ENCODE measurements at places on chromosomes 12 and 14.

- DNase-seq = no peak
Observed at GRCh38 chr12:47794679-47795078, 21.6 kb downstream of the SLC48A1 start.

DNA sequence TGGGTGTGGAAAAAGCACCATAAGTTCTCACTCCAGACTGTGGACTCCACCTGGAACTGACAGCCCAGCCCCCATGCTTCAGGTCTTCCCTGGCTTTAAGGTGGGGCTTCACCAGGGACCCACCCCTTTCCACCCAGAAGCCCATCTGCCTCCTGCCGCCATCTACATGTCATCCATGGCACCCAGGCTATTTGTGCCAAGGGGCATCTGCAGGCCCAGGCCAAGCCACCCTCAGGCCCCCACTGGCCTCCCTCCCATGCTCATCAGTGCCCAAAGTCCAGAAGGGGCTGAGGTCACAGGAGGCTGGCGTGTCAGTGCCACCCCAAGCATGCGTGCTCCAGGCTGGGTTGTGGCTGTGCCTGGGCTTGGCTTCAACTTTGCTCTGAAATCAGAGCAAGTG lies 212.2 kb upstream of the DIO3 start:
- DNase-seq = no peak

- no peak for DNase-seq
Observed at GRCh38 chr14:104734991-104735779, 11.2 kb downstream of the ADSS1 start.

DNA sequence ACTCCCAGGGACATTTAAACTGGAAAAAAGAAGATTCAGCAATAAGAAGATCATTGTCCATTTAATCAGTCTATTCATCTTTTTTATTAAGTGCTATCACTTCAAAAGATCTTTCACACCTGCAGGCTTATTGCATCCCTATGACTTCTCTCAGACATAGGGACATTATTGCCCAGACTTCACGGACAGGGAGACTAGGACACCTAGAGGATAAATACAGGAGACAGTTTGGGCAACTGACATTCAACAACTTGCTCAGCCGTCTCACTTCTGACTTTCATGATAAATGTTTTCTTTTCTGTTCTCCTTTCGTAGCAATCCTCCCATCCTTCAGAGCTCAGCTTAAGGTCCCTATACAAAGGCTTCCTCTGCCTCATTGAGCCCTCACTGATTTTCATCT lies 84.3 kb downstream of the TMEM30B start:
- no peak for DNase-seq

DNA sequence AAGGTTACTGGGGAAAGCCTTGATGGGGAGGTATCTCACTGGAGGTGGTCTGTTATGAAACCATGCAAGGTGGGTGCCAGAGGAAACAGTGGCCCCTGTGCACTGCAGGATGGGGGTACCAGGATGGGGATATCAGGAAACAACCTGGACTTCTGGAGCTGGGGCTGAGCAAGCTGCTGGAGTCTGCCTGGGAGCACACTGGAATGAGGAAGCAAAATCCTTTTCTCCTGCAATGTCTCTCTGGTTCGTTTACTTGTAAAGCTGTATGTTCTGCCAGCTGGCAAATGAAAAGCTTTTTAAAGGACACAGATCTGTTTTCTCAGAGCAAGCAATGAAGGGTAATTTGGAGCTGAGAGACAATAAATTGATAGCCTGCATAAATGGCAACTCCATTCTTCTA lies 23.2 kb upstream of the SERPINA1 start:
- no peak for DNase-seq

DNA sequence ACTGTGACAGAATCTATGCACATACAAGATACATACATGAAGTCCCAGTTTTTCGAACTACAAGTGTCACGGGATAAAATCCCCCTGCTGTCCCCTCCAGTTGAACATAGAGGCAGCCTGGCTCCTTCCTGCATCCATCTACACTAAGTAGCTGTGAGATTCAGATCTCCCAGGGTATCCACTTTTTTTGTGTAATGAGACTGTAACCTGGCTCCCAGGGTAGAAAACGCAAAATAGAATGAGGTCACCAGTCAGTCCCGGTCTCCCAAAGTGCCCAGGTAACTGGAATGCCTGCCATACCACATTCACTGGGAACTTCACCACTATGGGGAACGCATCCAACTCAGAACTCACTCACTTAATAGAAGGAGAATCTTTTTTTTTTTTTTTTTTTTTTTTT lies 67.8 kb downstream of the TMCC3 start:
- DNase-seq = no peak

DNA sequence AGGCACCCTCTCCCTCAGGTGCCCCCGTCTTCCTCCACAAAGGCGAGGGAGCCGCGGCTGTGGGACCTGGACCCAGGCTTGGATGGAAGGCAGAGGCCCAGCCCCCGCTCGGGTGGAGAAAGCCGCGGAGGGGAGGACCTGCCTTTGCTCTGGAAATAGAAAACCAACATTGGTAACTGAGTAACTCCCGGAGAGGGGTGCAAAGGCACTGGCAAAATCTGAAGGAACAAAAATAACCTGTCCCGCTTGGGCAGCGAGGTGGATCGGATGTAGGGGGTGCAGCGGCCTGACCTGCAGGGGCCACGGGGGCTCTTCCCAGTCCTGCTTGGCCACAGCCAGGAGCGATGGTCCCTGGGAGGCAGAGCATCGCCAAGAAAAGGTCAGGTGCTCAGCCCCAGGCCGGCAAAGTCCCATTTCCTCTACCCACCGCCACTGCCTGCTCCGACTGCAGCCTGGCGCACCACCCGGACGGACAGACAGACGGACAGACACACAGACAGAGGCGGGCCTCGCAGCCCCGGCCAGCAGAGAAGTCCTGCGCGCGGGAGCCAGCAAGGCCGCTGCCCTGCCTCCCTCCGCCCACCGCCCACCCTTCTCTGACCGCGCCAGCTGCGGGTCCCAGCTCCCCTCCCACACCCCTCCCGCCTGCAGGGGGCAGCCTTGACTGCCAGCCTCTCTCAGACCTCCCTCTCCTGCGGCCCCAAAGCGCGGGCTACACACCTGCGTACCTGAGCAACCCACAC lies 21.4 kb upstream of the TMEM106C start:
- no peak for DNase-seq

GRCh38 chr12:132027636-132028035 lies 77.9 kb downstream of the EP400 start:
- DNase-seq = no peak

DNA sequence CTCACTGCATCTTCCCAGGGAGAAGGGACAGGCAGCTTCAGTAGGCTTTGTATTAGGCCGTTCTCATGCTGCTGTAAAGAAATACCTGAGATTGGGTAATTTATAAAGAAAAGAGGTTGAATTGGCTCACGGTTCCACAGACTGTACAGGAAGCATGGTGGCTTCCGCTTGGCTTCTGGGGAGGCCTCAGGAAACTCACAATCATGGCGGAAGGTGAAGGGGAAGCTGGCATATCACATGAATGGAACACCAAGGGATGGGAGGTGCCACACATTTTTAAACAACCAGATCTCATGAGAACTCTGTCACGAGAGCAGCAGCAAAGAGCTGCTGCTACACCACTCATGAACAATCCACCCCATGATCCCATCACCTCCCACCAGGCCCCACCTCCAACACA lies 182.2 kb upstream of the SFSWAP start:
- DNase-seq = no peak

GRCh38 chr12:127964717-127965116 lies 302.3 kb upstream of the TMEM132C start:
- DNase-seq = no peak

DNA sequence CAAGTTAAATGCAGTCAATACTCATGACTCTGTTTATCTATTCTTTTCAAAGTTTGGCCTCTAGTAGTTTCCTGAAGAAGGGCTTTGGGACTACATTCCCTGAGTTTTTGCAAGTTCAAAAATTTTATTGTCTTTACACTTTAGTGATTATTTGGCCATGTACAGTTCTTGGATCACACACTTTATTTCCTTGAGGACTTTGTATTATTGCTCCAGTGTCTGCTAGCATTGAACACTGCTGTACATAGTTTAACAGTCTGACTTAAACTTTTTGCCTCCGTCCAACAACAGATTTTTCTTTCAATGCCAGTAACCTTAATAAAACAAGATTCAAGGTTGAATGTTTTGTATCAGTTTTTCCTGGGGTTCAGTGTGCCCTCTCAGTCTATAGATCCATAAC lies 132.3 kb downstream of the DERA start:
- DNase-seq = no peak

- DNase-seq = no peak
Observed at GRCh38 chr14:61315313-61315712, 6.1 kb upstream of the PRKCH start.

DNA sequence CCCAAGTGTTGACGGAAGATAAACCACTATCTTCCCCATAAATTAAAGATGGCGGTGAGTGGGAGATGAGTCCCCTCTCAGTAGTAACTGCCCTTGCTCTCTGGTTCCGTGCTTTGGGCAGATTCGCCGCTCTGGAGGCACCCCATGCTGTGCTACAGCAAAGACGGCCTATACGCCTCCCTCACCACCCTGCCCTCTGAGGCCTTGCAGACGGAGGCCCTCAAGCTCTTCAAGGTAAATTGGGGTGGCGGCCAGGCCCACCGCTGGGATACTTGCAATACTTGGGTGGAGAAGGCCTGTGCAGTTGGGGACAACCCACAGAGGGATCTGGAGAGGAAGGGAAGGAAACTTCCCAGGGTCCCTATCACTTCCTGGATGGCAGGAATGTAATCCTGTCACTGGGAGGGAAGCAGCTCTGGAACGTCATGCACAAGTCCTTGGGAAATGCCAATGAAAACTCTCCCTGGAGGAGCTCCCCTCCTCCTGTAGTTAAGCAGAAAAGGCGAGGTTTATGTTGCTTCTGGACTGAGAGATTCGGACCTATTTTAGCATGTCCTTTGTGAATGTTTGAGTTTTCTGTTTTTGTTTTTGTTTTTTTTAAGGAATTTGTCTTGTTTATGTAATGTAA lies 22.8 kb downstream of the PIGH start:
- DNase-seq = no peak

DNA sequence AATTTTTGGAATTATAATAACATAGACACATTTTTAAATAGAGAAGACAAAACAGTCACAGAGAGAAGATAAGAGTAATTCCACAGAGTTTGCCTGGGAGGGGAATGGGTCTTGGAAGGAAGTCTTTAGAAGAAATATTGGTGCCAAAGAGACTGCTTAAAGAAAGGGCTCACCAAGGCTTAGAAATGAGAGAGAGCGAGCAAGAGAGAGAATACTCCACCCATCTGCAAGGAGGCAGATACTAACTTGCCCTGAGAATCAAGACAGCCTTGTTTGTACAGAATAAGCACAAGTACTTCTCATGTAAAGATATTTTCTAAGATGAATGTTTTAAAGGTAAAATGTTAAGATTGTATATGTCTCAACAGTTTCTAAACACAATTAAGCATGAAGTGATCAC lies 165.5 kb downstream of the SLC38A4 start:
- no peak for DNase-seq

GRCh38 chr12:6201213-6201608 lies 1.0 kb downstream of the CD9 start:
- no peak for DNase-seq

DNA sequence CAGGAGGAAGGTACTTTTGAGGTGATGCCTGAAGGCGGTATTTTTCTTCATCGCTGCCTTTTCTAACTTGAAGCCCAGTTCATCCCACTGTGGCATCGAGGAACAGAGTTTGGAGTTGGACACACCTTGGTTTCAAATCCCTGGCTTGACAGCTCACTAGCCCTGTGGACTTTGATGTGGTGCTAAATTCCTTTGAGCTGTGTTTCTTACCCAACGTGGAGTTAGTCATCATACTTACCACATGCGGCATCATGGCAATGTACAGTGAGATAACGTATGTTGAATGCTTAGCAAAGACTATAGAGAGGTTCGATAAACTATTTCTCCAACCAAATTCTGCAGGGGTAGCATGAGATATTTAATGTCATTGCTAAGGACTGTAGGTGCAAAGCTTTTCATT lies 3.4 kb downstream of the PLEKHG3 start:
- DNase-seq = no peak

Data from midbrain (tissue), 1 donor.